H9 (cell line): ENCODE measurements at places on chromosomes 5 and 9. TPM values are rescaled to one million over a fixed set of nuclear protein-coding genes. Genes with fewer than 3 reads are reported as not detected.

DNA sequence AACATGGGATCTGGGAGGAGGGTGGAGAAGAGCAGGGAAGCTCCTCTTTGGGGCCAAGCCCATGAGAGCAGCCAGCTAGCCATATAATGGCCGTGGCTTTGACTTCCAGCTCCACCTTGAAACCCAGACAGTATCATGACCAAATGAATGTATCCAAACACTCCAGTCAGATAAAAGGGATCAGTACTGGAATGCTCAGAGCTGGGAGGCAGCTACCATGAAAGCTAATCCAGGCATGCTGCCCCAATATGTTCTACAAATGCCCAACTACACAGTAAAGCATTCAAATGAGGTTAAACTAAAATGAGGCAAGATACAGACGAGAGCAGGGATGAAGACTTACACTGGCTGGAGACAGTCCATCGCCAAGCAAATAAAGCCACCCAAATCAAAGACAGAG is 69.4 kb downstream of the FRMD3 start:
- no peak for DNase-seq

GRCh38 chr5:83513491-83513890 is 41.9 kb downstream of the VCAN start:
- no peak for DNase-seq

DNA sequence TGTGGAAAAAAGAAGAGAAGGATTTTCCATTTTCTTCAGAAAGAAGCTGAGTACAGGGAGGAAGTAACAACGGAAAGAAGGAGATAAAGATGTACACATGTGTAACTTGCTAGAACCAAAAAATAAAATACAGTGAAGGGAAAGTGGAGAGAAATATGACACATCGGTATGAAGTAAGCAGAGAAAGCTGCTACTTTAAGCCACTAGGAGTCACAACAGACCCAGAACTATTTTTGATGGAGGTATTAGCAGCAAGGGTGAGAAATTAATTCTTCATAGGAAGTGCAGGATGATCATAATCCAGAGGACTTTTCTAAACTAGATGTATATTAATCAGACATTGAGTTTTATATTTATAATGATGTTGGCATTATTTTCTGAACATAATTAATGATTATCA is 88.5 kb downstream of the FAM174A start:
- DNase-seq: no peak

DNA sequence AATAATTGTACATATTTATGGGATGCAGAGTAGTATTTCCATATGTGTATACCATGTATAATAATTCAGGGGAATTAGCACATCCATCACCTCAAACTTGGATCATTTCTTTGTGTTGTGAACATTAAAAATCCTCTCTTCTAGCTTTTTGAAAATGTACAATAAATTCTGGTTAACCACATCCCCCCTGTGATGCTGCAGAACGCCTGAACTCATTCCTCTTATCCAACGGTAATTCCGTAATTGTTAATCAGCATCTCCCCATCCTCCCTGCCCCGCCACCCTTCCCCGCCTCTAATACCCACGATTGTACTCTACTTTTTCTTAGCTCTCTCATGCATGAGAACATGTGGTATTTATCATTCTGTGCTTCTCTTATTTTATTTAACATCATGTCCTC is 127.7 kb upstream of the ANKRD55 start:
- DNase-seq: no peak

DNA sequence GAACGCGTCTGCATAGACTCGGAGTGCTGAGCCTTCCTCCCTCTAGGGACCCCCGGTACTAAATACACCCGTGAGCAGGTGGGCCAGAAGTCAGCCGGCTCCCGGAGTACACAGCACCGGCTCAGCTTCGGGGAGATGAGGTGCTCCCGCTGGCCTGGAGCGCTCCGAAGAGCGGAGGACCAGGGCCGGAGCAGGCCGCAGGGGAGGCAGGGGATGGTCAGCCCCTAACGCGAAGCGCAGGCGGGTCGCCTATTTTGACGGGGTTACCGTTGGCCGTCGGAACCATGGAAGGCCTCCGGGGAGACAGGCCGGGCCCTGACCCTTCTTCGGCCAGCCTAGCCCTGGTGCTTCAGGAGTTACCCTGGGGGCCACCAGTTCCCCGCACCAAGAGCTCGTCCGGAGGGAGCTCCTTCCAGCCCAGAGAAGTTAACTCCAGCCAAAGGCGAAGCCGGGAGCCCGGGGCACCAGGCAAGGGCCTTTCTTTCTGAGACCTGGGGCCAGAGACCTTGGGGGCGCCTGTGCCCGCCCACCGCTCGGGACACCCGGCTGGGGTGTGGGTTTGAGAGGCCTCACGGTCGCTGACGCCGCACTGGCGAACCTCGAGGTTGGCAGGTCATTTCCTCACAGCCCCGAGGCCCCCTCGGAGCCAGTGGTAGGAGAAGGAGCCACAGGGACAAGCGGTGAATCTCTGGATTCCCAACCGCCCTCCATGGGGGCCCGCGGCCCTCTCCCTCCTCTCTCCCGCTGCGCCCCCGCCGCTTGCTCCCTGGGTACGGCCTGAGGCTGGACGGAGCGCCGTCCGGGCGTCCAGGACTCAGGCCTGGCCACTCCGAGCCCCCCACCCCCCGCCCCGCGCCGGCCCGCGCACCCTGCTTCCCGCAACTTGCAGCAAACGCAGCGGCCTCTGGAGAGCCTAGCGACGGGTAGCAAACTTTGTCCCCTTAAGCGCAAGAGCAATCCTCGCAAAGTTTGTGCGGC is 3.4 kb upstream of the IRX4 start:
- no peak for DNase-seq

DNA sequence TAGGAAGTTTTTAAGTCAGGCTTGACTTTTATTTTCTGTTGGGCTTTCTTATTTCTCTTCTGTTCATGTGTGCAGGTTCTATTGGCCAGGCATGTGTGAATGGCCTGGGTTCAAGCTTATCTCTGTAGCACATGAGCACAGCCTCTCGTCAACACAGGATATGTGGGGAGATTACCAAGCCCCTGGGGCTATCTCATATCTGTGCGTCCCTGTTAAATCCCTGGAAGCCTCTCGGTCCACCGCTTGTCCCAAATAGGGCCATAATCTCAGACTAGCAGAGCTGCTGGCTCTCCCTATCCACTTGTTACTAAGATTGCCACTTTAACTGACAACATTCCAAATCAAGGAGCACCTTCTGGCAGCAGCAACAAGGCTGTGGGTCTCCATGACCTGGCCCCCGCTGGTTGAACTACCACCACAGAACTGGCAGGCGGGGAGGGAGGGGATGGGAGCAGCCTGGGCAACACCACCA is 28.4 kb upstream of the EBF1 start:
- DNase-seq: no peak

GRCh38 chr5:140642718-140643117 is 3.5 kb downstream of the TMCO6 start:
- DNase-seq: no peak

DNA sequence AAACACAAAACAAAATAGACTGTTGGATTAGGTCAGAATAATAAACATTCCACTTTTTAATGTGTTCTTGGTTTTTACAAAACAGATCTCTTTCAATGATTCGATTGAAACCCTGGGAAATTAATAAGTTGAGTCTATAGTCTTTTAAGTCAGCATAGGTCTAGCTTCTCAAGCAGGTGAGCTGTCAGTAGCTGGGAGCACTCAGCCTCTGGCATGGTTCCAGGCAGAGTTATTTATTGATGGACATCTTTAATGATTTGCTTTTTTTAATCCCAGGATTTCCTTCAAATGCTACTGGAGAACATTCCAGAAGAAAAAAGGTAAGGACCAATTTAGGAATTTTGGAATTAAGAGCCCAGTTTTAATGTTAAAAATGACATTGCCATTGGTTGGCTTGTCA is 241.0 kb downstream of the AOPEP start:
- no peak for DNase-seq

- DNase-seq: no peak
Observed at GRCh38 chr9:75128535-75128934, 40.2 kb downstream of the OSTF1 start.

DNA sequence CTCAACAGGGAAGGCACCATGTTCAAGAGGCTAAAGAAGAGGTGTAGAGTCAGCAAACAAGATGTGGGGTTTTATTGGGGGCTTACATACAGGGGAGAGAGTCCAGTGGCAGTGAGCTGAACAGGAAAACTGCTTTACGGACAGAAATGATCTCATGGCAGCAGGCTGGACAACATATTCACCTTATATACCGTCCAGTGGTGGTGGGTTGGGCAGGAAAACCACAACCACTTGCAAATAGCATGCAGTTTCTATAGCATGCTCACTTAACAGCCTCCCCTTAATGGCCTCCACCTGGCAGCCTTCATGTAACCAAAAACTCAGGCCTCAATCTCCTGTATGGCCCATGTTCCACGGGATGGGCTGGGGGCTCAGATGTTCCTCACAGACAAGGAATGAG is 5.4 kb downstream of the TNFSF8 start:
- no peak for DNase-seq

GRCh38 chr9:69985971-69986370 is 57.7 kb upstream of the MAMDC2 start:
- no peak for DNase-seq

- no peak for DNase-seq
Observed at GRCh38 chr9:91056917-91057316, 255.3 kb downstream of the SYK start.

- DNase-seq: no peak
Observed at GRCh38 chr9:88196142-88196790, 58.0 kb upstream of the SPATA31C2 start.

- no peak for DNase-seq
Observed at GRCh38 chr9:81999806-82000205, 11.2 kb downstream of the SPATA31D1 start.

DNA sequence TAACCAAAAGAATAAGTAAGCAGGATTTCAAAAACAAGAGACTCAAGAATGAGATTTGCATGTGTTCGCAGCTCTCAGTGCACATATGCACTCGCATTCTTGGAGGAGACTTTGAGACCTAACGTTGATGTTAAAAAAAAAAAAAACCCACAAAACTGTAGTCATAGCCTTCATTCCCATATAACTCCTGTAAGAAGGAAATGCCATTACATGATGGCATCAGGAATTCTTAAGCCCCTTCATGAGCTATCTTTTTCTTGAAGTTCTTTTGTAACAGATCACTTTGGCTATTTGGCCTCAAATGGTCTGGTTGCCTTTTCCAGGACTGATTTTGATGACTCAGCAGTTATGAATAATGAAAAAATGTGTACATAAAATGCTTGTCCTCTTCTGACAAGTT is 113.8 kb downstream of the ALDH1A1 start:
- no peak for DNase-seq

DNA sequence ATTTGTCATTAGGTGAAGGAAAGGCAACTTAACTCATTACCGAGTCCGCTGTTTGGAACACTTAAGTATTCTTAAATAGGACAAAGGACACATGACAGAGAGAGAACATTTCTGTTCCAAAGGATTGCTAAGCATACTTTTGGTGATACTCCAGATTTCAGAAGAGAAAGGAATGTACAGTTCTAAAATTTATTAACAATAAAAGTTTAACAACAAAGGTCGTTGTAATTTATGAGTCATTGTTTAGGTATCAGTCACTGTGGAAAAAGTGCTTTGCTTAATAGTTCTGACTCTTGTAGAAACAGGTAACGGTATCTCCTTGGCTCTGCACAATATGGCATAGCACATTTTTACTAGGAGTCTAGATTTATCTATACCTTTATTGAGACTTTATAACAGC is 36.3 kb upstream of the PAM start:
- no peak for DNase-seq

- DNase-seq: no peak
Observed at GRCh38 chr5:125446986-125447385, 700.5 kb upstream of the ZNF608 start.

GRCh38 chr5:9653811-9654210 is 23.7 kb upstream of the TAS2R1 start:
- DNase-seq: no peak

- no peak for DNase-seq
Observed at GRCh38 chr9:83986195-83986594, 5.6 kb downstream of the RMI1 start.

DNA sequence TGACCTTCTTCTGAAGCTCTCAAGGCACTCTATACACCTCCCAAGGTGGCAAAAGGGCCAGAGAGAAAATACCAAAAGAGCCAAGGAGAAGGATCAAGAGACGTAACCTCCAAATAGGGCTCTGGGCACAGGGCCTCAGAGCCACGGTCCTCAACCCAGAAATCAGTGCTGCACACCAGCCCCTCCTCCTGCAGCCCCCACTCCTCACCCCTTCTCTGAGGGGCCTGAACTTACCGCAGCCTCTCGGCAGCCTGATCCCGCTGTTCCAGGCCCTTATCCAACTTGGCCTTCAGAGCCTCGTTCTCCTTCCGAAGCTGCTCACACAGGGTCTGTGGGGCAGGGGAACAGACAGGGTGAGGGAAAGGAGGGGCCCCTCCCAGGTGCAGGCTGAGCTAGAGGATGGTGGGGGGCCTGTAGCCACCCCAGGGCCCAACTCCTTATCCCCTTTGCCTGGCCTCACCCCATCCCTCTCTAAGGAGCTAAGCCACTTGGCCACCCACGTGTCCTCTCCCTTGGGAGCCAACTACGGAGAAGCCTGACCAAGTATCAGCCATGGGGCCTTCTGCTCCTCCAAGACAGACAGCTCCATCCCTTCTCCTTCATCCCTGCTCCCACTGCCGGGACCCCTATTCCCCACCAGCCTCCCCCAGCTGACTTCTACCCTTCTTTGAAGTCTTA is 28.8 kb downstream of the TNIP1 start:
- DNase-seq: no peak

- no peak for DNase-seq
Observed at GRCh38 chr9:127036437-127036836, 86.0 kb downstream of the ANGPTL2 start.

DNA sequence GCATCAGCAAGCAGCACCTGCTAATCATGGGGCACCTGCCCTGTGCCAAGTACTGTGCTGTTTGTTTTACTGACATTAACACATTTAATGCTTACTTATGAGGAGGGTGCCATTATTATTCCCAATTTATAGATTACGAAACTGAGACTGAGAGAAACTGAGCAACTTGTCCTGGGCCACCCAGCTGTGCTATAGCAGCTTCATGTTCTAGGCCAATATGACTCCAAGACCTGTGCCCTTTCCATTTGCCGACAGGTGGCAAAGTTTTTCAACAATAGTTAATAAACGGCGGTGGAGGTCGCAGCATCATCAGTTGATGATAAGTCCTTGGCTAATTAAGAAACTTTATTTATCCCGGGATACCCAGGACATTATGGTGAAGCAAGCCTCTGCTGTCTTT is 55.4 kb downstream of the TIMD4 start:
- DNase-seq: no peak

The NUTM2G gene
- 0.48 and 0.57 TPM in 2 replicates for total RNA-seq

The MZB1 gene
- 0.31 and 0.48 TPM in 2 replicates for total RNA-seq

The PAEP gene
- total RNA-seq: not detected in 2 replicates

The LCN2 gene
- not detected in 2 replicates for total RNA-seq

The SEMA4D gene
- total RNA-seq: 41.8 and 47.2 TPM in 2 replicates

The MEGF10 gene
- 36.5 and 38.5 TPM in 2 replicates for total RNA-seq

The PLAC8L1 gene
- 0.52 and 0.64 TPM in 2 replicates for total RNA-seq

The TMEM252 gene
- not detected in 2 replicates for total RNA-seq

The PNPLA7 gene
- 1.6 and 1.8 TPM in 2 replicates for total RNA-seq
